Endodermal cell (in vitro differentiated cells): ENCODE measurements at places on chromosomes 2 and 18. TPM values are rescaled to one million over a fixed set of nuclear protein-coding genes. Genes with fewer than 3 reads are reported as not detected.
A peak's percentile ranks its signal among the peaks of the same experiment; 100 is the strongest.

The SP140 gene
- 0.32 TPM in 1 of 2 replicates, not detected in the other for total RNA-seq

DNA sequence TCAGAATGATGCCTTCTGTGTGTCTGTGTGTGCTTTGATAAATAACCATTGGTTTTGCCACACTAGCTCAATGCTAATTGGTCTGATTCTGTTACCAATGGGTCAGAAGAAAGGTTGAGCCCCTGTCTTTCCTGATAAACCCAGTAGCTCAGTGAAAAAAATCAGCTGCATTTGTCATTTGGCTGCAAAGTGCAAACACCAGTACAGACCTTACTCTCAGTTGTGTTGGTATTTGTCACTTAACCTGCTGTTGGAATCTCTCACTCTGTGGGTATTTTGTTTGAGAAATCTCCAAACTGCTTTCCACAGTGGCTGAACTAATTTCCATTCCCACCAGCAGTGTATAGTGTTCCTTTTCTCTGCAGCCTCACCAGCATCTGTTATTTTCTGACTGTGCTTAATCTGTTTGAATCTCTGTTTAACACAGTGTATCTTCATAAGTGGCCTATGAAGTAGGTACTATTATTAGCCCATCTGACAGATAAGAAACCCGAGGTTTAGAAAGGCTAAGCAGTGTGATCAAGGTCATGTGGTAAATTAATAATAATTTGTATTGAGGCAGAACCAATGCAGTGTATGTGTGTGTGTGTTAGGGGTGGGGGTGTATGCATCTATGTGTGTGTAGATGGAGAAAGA lies 26.7 kb downstream of the LIMS1 start:
- no peak overlapping the region for H3K4me3 ChIP-seq
- H3K27me3 ChIP-seq, result no peaks in the 10 kb centered on the region
- no peaks in the 10 kb centered on the region for H3K36me3 ChIP-seq

DNA sequence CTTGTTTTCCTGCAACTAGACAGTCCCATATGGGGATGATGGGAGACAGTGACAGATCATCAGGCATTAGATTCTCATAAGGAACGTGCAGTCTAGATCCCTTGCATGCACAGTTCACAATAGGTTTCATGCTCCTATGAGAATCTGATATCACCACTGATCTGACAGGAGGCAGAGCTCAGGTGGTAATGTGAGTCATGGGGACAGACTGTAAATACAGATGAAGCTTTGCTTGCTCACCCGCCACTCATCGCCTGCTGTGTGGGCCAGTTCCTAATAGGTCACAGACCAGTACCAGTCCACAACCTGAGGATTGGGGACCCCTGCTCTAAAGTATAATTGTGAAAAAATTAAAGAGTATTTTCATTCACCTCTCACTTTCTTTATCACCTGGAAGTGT lies 23.6 kb upstream of the RAB1A start:
- DNase-seq, result no peak
- H3K4me1 ChIP-seq, result no peaks in the 10 kb centered on the region
- H3K36me3 ChIP-seq, result no peaks in the 10 kb centered on the region
- H3K27me3 ChIP-seq, result no peaks in the 10 kb centered on the region

- no peaks in the 10 kb centered on the region for H3K4me1 ChIP-seq
- DNase-seq, result no peak
- H3K27me3 ChIP-seq, result peaks cover 5% of the 10 kb centered on the region
- no peak overlapping the region for H3K4me3 ChIP-seq
- no peak overlapping the region for H3K27ac ChIP-seq
These were observed 124.1 kb downstream of the EN1 start for GRCh38 chr2:118723394-118723793.

DNA sequence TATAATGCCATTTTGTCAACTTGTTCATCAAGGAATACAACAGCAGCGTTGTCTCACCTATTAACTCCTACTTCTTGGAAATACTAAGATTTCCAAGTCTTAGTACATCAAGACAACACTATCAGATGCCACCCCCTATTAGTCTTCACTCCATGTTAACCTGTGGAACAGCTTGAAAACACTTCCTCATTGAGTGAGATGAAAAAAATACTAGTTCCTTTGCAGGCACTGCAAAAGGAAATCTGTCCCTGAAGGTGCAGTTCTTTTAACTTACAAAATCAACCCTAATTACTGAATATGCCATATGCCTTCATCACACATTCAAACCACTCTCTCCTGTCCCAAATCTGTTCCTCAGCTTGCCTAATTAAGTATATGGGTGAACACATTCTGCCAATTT lies 4.0 kb downstream of the CWC22 start:
- no peak overlapping the region for H3K4me3 ChIP-seq
- DNase-seq, result no peak
- H3K27ac ChIP-seq, result no peak overlapping the region

GRCh38 chr2:164745012-164745797 lies 96.4 kb downstream of the COBLL1 start:
- H3K4me1 ChIP-seq, result peaks cover 2% of the 10 kb centered on the region
- no peaks in the 10 kb centered on the region for H3K27me3 ChIP-seq
- DNase-seq, result no peak
- no peaks in the 10 kb centered on the region for H3K36me3 ChIP-seq
- no peak overlapping the region for H3K27ac ChIP-seq

DNA sequence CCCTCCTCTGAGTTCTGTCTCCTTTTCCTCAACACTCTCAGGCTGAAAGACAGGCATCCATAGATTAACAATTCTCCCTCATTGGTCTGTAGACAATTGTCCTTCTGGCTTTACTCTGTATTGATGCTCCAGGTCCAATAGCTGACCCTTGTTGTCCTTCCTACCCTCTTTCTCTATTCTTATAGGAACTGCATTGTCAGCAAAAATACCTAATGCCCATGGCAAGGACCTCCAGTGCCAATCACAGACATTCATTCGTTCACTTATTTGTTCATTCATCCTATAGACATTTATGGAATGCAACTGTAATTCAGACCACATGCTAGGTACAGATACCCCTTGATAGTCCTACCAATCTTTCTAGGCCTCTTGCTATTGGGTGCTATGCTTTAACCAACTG lies 69.8 kb upstream of the DTNA start:
- H3K27ac ChIP-seq, result no peak overlapping the region
- no peaks in the 10 kb centered on the region for H3K36me3 ChIP-seq
- peaks cover 21% of the 10 kb centered on the region for H3K4me1 ChIP-seq
- DNase-seq, result no peak
- no peak overlapping the region for H3K4me3 ChIP-seq

GRCh38 chr2:161243905-161244304 lies 64.3 kb upstream of the PSMD14 start:
- peak overlapping the region; percentile 84 for H3K4me3 ChIP-seq
- H3K36me3 ChIP-seq, result no peaks in the 10 kb centered on the region
- peak; percentile 52 for DNase-seq
- H3K4me1 ChIP-seq, result peaks cover 24% of the 10 kb centered on the region

DNA sequence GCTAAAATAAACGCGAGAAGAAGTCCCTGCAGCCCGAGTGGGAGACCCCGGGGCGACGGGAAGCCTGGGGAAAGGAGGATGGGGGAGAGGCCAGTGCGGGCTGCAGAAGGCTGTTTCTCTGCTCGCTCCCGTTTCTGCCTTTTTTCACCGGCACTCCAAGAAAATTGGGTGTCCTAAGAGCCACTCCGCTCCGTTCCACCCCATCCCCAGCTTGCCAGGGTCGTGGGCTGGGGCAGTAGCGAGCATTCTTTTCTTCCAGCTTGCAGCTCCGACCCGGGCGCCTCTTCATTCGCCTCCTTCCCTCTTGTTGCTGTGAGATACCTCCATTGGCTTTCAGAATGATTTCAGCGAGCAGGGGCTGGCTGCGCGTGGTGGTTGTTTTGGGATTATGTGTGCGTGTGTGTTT lies 1.1 kb downstream of the HOXD3 start:
- no peaks in the 10 kb centered on the region for H3K36me3 ChIP-seq
- H3K27ac ChIP-seq, result peak overlapping the region; percentile 66
- peak overlapping the region; percentile 61 for H3K4me3 ChIP-seq
- H3K27me3 ChIP-seq, result peaks cover 100% of the 10 kb centered on the region

- no peak overlapping the region for H3K4me3 ChIP-seq
- H3K36me3 ChIP-seq, result no peaks in the 10 kb centered on the region
- H3K4me1 ChIP-seq, result no peaks in the 10 kb centered on the region
These were observed 13.3 kb downstream of the BCL2 start for GRCh38 chr18:63306249-63306648.

DNA sequence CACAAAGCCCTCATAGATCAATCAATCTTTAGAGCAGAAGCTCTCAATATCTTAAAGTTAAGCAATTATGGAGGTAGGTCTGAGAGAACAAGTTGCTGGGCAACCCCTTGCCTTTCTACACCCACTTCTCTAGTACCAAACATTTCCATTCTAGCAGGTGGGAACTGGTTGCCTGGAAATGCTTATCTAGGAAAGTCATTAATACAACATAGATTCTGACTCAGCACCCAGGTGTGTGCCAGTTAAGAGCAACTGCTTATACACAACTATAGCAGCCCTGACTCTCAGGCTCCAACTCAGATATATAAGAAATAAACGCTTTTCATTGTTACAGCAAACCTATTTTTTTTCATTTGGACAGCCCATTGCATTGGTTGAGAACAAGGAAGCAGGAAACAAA lies 237.7 kb downstream of the IRS1 start:
- H3K4me3 ChIP-seq, result no peak overlapping the region
- no peaks in the 10 kb centered on the region for H3K4me1 ChIP-seq
- no peaks in the 10 kb centered on the region for H3K27me3 ChIP-seq

DNA sequence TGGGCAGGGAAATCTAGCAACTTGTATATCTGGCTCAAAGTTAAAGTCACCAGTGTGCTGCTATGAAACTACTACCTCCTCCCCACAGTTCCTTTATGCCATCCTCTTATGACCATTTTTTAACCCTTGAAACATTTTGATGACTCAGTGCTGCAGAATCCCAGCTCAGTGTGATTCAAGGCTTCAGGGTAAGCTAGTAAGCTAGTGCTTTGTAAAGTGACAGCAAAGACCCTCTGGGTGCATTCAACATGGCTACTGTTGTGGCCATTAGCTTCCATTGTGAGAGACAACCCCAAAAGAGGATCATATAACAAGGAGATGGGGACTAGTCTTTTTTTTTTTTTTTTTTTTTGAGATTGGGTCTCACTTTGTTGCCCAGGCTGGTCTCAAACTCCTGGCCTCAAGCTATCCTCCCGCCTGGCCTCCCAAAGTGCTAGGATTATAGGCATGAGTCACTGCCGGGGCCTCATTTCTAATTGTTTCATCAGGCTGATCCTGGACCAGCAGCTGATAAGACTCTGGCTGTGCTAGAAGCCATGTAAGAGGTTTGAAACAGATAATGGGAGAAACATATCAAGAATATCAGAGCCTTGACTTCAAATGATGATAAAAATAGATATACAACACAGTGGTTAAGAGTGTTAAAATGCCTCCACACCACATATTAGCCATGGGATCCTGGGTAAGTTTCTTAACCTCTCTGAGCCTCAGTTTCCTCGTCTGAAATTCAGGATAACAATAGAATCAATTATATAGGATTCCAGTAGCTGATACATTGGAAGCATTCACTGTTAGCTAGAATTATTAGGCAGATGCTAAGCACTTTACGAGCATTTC lies 65.7 kb upstream of the RTN4 start:
- no peak for DNase-seq
- no peaks in the 10 kb centered on the region for H3K27me3 ChIP-seq
- no peaks in the 10 kb centered on the region for H3K36me3 ChIP-seq
- peaks cover 15% of the 10 kb centered on the region for H3K4me1 ChIP-seq

DNA sequence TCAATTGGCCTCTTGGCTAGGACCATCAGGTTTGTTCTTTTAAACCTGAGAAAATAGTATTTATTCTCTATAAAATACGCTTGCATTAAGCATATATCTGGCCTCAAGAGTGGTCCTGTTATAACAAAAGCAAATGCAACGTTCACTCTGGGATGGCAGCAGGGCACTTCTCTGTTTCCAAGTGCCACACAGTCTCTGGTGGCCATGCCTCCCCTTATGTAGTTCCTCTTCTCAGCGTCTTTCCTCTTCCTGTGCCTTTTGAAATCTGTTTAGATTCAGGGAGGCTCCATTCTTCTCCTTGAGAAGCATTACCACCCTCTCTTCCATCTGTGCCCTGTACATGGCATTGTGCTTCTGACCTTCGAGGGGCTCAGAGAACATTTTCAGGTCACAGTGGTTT lies 51.9 kb downstream of the TSHZ1 start:
- no peak overlapping the region for H3K27ac ChIP-seq
- H3K4me1 ChIP-seq, result no peaks in the 10 kb centered on the region
- no peaks in the 10 kb centered on the region for H3K36me3 ChIP-seq
- H3K27me3 ChIP-seq, result no peaks in the 10 kb centered on the region

GRCh38 chr2:219308142-219309101 lies 779 bp downstream of the PTPRN start:
- H3K4me1 ChIP-seq, result no peaks in the 10 kb centered on the region
- H3K36me3 ChIP-seq, result no peaks in the 10 kb centered on the region
- H3K27ac ChIP-seq, result no peak overlapping the region
- peak; percentile 97 for DNase-seq
